ENCODE measurements at places on chromosomes 7 and 10. TPM values are rescaled to one million over a fixed set of nuclear protein-coding genes. Genes with fewer than 3 reads are reported as not detected.

The DDC gene
- not detected for total RNA-seq

The H2BK1 gene
- not detected for total RNA-seq

The P4HA1 gene
- total RNA-seq, result 33.3 TPM

The SSC4D gene
- total RNA-seq, result 1.5 TPM

The INA gene
- total RNA-seq, result 1.5 TPM

The PDE6C gene
- total RNA-seq, result not detected
